NCI-H460 (cell line): ENCODE measurements at places on chromosomes 11 and 22. TPM values are rescaled to one million over a fixed set of nuclear protein-coding genes. Genes with fewer than 3 reads are reported as not detected.

GRCh38 chr11:111735262-111736116, 30.7 kb downstream of the PPP2R1B start:
- peak; percentile 61 for DNase-seq

- no peak for DNase-seq
Observed at GRCh38 chr11:27875831-27876775, 175.8 kb upstream of the BDNF start.

- no peak for DNase-seq
Observed at GRCh38 chr11:85762226-85762625, 48.7 kb downstream of the SYTL2 start.

DNA sequence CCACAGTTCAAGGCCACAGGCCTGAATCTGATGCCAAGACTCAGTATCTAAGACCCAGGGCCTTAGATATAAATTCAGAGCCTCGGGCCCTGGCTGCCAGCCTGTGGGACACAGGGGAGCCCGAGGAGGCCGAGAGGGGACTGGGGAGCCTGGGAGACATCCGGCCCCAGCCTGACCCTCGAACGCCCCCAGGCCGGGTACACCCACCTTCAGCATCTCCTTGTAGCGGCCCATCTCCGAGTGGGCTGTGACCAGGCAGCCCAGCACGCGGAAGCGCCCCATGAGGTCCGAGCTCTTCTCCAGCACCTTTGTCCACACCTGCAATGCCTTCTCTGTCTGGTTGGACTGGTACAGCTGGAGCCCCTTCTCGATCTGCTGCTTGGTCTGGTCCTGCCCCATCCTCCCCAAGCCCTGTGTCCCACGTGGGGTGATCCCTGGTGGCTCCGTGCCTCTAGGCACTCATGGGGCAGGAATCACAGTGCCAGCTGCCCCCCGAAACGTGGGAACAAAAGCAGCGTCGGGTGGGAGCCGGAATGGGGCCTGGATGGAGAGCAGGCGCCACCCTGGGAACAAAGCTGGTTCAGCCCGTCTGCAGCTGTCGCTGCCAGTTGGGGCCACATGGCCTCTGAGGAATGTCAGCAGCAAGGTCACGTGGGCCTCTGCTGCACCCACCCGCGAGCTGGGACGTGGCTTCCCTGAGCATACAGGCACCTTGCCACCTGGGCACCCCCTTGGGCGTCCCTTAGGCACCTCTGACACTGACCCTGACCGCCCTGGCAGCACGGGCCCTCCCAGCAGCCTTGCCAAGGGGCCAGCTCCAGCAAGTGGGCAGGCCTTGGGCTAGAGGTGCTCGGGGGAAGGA, at the start of gene RAPSN:
RAPSN (minus strand) TSS at position 571 of the 862 bp plus-strand sequence; CDS start at position 399, 172 bp downstream.
- no peak for DNase-seq

- no peak for DNase-seq
Observed at GRCh38 chr11:63537293-63538101, 889 bp downstream of the PLAAT4 start.

DNA sequence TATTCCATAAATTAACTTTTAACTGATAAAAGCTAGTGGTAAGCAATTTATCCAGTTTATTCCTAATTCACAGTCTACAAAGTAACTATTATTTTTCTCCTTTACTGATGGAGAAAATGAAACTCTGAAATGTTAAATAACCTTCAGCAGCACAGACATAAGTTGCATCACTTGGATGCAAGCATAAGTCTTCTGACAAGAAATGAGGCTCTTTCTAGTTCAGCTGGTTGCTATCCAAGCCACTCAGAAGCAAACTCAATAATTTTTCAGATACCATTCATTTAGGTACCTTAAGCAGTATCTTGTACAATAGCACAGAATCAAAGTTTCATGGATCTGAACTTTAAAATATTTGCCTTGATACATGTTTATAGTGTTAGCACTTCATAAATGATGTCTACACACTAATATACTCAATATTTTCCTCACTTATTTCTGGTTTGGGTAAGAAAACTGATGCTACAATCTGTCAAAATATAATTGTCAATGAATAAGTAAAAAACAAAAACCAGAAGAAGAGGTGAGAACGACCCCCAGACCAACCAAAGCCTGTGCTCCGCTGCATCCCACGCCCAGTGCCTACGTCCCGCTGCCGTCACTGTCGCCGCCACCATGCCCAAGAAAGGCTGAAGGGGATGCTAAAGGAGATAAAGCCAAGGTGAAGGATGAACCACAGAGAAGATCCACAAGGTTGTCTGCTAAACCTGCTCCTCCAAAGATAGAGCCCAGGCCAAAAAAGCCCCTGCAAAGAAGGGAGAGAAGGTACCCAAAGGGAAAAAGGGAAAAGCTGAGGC, 18.1 kb downstream of the FAM168A start:
- no peak for DNase-seq

DNA sequence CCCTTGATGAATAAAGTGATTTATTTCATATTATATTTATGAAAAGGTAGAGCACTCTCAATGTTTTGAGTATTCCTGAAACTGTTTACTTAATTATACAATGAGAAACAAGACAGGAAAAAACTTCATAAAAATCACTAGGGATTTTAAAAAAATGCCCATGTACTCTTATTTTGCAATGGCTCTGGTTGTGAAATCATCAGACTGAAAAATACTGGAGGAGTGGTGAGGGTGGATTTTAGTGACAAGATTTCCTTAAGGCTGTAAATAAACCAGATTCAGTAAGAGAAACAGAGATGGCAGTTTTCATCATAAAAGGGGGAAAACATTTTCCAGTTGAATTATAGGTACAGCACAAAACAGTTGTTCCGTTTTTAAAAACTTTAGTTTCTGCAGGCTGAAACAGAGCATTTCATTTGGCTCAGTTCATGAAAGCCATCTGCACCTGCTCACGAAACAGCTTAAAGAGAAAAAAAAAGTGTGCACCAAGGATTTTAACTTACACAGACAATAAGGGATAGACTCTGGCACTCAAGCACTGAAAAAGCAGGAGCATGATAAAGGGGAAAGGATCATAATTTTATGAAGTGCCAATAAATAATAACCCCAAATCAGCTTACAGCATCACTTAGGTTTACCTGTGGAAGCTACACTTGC, 100.7 kb downstream of the MAML2 start:
- DNase-seq: no peak

DNA sequence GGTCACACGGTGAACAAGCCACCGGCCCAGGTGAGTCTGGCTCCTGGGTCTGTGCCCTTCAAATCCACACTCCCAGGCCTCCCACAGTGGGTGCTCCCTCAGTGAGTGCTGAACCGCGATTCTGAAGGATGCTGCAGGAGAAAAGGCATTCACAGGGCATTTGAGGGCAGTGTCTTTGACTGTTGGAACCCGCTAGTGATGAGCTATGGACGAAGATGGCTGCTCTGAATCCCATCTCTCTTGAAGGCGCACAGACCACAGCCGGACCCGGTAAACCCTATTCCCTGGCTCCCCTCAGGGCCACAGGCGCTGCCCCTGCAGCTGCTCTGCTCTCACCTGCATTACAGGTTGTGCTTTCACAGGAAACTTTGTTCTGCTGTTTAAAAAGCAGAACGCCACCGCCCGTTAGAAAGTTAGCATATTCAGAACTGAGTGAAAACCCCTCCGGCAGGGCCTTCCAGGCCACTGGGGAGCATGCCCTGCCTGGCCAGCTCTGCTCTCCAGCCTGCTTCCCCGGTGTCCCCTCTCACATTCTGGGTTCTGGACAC, 3.2 kb downstream of the LRRC32 start:
- DNase-seq: no peak

GRCh38 chr11:118156531-118157185, 4.0 kb upstream of the SCN4B start:
- DNase-seq: no peak

DNA sequence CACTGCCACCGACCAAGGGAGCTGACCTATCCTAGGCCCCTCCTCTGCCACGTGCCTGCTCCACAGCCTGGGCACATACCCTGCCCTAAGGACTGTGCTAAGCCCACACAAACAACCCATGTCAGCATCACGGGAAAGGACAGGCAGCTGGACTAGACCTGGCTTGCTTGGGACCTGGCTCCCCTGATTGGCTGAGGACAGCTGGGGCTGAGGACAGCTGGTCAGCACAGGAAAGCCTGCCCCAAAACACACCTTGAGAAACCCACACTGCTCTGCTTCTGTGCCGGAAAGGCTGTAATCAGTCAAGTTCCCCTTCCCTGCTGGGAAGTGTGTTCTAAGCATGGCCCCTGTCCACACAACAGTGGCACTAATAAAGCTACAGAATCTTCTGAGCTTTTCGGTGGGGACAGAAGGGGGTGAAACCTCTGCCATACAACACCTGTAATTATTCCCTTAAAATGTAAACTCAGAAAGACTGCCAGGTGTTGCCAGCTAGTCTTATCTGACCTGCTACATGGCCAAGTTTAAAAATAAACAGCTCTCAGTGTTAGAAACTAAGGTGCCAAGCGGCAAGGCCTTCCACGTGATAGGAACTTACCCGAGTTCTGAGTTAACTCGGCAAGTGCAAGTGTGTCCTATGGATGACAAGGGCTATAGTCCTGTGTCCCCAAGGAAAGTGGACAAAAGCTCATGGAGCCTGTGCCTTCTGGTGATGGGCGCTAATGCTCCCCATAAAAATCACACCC, 35.7 kb upstream of the ARFGAP3 start:
- no peak for DNase-seq

DNA sequence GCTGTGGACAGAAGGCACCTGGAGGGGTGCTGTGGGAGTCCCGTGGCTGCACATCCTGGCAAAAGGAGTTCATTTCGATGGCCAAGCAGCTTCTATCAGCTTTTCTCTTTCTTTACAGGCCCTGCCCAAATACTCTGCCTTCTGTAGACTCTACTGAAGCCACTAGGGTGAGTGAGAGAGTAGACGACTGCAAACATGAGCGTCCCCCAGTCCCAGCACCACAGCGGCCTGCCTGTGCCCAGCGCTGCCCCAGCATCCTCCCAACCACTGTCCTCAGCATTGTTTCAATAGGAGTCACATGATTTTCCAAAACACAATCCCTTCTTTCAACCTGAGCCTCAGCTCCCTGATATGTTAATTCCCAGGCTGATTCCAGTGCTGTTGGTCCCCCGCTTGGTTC, 110.0 kb downstream of the KIRREL3 start:
- no peak for DNase-seq

- DNase-seq: no peak
Observed at GRCh38 chr22:45308957-45309421, 745 bp upstream of the FAM118A start.

DNA sequence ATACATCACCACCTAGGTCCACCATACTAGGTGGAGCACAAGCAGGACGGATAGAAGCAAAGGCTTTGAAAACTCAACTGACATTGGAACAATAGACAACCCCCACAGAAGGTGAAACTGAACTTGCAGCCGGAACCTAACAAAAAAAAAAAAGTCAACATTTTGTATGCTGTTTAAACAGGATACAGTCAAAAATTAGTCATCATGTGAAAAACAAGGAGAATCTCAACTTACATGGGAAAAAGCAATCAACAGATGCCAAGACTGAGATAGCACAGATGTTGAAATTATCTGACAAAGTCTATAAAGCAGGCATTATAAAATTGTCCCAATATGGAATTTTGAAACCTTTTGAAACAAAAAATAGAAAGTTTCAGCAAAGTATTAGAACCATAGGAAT, 123.8 kb downstream of the RAB38 start:
- no peak for DNase-seq

DNA sequence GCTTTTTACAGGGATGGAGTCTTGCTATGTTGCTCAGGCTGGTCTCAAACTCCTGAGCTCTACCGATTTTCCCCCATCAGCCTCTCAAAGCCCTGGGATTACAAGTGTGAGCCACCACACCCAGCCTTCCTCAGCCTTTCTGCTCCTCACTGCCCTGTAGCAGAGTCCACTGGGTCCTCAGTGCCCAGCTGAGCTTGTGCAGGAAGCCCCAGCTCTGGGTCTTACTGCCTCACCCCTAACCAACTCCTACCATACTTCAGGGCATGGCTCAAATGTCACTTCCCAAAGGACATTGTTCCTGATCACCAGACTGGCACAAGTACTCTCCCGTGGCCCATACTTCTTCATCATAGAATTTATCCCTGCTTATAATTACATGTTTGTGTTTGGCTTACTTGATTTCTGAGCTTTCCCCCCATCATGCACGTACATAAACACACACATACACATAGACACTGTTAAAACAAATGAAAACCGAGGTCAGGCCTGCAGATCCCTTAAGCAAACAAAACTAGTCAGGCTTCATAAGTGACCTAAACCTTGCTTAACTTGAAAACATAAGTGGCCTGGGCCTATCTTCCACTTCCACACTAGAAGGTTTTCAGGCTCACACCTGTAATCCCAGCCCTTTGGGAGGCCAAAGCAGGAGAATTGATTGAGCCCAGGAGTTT, 14.0 kb upstream of the SLC43A3 start:
- DNase-seq: no peak

DNA sequence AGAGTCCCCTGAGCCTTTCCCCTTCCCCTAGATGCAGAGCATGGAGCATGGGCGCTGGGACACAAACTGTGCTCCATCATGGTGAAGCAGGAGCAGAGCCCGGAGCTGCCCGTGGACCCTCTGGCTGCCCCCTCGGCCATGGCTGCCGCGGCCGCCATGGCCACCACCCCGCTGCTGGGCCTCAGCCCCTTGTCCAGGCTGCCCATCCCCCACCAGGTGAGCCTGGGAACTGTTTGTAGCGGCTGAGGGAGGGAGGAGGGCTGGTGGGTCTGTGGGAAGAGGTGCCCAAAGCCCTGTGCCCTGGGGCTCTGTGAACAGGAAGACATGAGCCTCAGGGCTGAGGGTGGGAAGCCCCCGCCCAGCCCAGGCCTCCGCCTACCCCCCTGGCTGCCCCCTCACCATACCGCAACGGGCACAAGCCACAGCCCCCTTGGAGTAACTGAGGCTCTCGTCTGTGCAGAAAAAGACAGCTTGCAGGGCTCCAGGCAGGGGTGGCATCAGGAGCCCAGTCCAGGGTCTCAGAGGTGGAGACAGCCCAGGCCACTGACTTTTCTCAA, 30.4 kb downstream of the CREB3L1 start:
- DNase-seq: no peak

DNA sequence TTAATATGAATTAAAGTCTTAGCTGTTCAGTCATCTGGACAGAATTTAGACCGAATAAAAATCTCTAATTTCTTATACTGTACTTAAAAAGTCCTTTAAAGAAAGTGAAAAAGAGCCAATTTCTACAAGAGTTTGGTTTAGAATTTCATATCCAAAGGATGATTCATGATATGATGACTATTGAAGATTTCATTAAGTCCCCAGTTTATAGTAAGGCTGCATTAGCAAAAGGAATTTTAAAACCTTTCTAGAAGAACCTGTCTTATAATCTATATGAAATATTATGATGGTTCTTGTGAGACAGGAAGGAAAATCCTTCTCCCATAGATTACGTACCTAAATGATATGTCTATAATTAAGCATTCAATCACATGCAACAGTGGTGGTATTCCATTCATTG, 34.8 kb downstream of the TSG101 start:
- no peak for DNase-seq

Gene MUC5B
- under 0.01 and 0.03 TPM in 2 replicates for total RNA-seq

Gene BIK
- total RNA-seq: 0.46 and 0.74 TPM in 2 replicates

Gene RIBC2
- total RNA-seq: 0.72 and 1.1 TPM in 2 replicates

Gene ACTN3
- not detected in 2 replicates for total RNA-seq

Gene ARHGEF17
- 3.7 and 4.0 TPM in 2 replicates for total RNA-seq

Gene LDHAL6A
- not detected in 2 replicates for total RNA-seq

Gene API5
- total RNA-seq: 54.3 and 68.4 TPM in 2 replicates

Gene HEPHL1
- total RNA-seq: not detected in 2 replicates
